ENCODE measurements at places on chromosomes 3 and 15.

GRCh38 chr3:37653466-37653865 is 208.2 kb upstream of the CTDSPL start:
- H3K27me3 ChIP-seq: no peaks in the 10 kb centered on the region
- H3K27ac ChIP-seq: no peak overlapping the region
- no peaks in the 10 kb centered on the region for H3K4me1 ChIP-seq
- no peak overlapping the region for H3K4me3 ChIP-seq
- DNase-seq: no peak

DNA sequence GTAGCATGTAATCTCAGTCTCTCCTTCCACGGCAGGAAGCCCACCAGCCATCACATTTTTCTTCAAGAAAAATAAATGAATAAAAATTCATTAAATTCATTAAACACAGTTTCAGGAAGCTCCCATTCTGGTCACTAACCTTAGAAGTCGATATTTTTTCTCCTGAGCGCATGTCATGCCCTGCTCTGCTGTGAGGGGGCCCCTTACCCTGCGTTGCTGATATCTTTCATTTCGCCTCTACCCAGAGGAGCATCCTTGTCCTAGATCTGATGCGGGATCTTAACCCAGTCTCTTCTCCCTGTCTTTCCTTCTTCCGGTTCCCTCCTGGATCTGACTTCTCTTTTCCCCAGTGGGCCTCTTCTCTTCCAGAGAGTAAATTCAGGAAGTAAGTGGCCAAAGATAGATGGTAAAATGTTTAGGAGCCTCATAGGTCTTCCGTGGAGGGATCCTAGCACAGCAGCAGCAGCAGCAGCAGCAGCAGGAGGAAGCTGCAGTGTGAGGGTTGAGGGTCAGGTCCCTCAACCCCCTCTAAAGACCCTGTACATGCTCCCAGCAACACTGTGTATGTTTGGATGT is 1.4 kb upstream of the ILDR1 start:
- no peaks in the 10 kb centered on the region for H3K36me3 ChIP-seq
- no peaks in the 10 kb centered on the region for H3K27me3 ChIP-seq
- no peak overlapping the region for H3K4me3 ChIP-seq
- no peak overlapping the region for H3K27ac ChIP-seq
- no peak for DNase-seq

DNA sequence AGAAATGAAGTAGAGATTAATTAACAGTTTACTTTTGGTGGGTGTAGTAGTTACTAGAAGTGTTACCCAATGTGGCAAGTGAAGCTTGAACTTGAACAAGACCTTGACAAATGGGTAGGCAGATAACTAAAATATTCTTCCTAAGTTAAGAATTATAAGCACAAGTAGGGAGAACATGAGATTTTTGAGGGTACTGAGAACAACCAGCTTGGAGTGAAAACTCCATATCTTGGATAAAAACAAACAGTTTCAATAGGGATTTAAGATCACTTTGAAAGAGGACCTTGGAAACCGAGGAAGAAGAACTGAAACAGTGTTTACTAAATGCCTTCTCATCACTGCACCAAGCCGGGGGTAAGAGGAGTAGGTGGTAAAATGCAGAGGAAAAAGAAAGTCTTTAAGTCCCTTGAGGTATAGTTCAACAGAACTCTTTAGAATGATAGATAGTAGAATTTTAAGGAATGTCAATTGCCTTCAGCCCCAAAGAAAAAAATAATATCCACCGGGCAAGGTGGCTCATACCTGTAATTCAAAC is 496.7 kb downstream of the NAALADL2 start:
- DNase-seq: no peak
- H3K4me1 ChIP-seq: no peaks in the 10 kb centered on the region
- H3K36me3 ChIP-seq: no peaks in the 10 kb centered on the region

DNA sequence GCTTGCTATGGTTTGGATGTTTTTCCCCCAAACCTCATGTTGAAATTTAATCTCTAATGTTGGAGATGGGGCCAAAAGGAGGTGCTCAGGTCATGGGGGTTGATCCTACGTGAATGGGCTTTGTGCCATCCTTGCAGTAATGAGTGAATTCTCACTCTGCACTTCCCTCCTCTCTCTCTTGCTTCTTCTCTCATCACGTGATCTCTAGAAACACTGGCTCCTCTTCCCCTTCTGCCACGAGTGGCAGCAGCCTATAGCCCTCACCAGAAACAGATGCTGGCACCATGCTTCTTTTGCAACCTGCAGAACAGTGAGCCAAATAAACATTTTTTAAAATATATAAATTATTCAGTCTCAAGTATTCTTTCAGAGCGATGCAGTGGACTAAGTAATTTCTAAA is 13.3 kb upstream of the PLSCR1 start:
- H3K4me1 ChIP-seq: no peaks in the 10 kb centered on the region
- no peaks in the 10 kb centered on the region for H3K27me3 ChIP-seq
- no peak overlapping the region for H3K4me3 ChIP-seq
- H3K27ac ChIP-seq: no peak overlapping the region
- no peak for DNase-seq

GRCh38 chr3:126607214-126607908 is 47.6 kb downstream of the TXNRD3 start:
- H3K4me3 ChIP-seq: no peak overlapping the region
- H3K27ac ChIP-seq: no peak overlapping the region
- H3K36me3 ChIP-seq: peaks cover 45% of the 10 kb centered on the region
- no peak for DNase-seq
- H3K4me1 ChIP-seq: no peaks in the 10 kb centered on the region
- H3K27me3 ChIP-seq: no peaks in the 10 kb centered on the region

- DNase-seq: no peak
- H3K27me3 ChIP-seq: no peaks in the 10 kb centered on the region
- H3K36me3 ChIP-seq: no peaks in the 10 kb centered on the region
- H3K4me3 ChIP-seq: no peak overlapping the region
- H3K4me1 ChIP-seq: no peaks in the 10 kb centered on the region
Observed at GRCh38 chr15:67977414-67978089, 76.6 kb upstream of the PIAS1 start.

DNA sequence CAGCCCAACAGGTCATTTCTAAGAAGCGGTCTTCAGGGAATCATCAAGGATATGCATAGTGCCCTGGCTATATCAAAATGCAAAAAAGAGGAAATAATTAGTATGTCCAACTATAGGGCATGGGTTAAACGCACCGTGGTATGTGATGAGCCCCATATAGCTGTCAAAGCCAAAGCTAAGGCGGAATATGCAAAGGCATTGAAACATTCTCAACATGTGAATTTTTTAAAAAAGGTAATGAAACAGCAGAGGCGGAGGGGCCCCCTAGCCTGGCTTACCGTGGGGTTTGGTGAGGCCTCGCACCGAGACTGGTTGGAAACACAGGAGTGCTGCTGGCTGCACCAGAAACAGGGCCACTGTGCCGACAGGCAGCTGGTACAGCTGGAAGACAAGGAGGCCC is 23.2 kb downstream of the PLXND1 start:
- no peak overlapping the region for H3K27ac ChIP-seq
- peaks cover 79% of the 10 kb centered on the region for H3K36me3 ChIP-seq
- peaks cover 26% of the 10 kb centered on the region for H3K4me1 ChIP-seq
